RKO (cell line): ENCODE measurements at places on chromosomes 2 and 18.

- DNase-seq = no peak
Observed at GRCh38 chr2:115075800-115076199, 633.4 kb downstream of the DPP10 start.

DNA sequence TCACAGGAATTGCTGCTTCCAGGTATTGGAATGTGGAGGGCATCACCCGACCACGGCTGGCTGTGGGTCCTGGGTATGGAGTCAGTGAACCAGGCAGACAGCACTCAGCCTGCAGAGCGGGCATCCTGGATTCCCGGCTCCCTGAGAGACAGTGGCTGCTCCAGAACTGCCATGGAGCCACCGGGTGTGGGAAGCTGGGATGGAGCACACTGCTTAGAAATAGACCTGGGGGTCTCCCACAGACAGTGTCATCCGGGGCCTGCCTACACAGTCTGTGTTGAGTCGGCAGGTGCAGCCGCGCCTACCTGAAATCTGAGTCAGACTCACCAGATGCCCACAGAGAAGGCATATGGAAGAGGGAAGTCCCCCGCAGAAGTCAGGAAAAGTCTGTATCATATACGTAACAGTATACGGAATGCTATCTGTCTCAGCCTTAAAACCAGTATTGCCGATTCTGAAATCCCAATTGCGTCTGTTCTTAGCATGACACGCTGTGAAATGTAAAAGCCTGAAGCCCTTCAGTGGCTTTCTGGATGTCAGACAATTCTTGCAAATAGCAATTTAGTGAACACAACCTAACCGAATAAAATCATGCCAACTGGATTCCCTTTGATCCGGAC is 509.7 kb upstream of the MYT1L start:
- no peak for DNase-seq

- no peak for DNase-seq
Observed at GRCh38 chr2:176105078-176105729, 1.9 kb upstream of the HOXD11 start.

GRCh38 chr2:50385349-50385748 is 646.6 kb downstream of the NRXN1 start:
- DNase-seq = no peak

DNA sequence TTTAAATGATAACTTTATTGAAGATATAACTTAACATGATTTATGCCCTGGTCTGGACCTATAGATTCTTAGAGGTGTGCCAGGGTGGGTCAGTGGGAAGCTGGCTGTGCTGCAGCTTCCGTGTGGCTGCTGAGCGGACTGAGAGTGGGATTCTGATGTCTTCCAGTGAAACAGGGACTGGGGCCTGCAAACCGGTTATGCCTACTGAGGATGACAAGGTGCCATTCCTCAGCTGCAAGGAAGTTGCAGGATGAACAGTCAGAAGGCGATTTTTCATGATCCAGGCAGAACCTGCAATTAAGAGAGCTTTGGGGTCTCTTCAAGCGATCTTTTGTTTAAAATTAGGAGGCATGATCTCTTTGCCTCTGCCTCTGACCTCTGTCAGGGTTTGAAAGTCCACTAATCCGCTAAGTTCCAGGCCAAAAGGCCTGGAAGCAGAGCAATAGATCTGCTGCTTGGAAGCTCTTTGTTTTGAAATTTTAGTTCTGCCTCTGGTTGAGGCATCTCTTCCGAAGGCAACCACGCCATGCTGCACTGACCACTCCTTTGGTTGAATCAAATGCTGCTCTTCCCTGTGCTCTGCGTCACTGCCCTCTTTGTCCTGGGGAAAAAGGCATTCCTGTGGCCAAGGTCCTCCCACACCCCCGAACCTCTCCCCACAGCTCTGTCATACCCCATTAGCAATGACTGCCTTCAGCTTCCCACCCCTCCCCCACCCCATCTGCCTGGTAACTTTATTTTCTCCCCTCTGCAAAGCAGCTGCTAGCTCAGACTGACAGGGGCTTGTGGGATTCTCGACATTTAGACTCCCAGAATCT is 2.0 kb downstream of the TMEM169 start:
- no peak for DNase-seq

- no peak for DNase-seq
Observed at GRCh38 chr2:64479259-64480117, 25.5 kb downstream of the LGALSL start.

- peak; percentile 42 for DNase-seq
Observed at GRCh38 chr18:48640566-48641270, 101.9 kb downstream of the CTIF start.

DNA sequence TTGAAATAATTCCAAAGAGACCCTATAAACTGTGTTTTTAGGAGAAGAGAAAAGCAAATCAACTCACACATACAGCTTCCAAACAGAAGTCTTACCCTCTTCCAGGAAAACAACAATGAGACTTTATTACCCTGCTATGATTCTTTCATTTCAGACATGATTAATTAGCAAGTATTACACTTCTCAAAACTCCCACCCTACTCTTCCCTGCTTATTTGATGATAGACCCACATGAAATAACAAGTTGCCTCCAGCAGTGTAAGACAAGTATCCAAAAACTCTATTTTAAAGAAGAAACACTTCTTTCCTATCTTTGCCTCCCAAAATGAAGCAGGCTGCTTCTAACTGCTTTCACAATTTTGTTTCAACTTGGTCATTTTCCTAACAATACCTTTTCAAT is 4.1 kb downstream of the FIGN start:
- no peak for DNase-seq

GRCh38 chr18:8972116-8972515 is 130.4 kb upstream of the NDUFV2 start:
- no peak for DNase-seq

DNA sequence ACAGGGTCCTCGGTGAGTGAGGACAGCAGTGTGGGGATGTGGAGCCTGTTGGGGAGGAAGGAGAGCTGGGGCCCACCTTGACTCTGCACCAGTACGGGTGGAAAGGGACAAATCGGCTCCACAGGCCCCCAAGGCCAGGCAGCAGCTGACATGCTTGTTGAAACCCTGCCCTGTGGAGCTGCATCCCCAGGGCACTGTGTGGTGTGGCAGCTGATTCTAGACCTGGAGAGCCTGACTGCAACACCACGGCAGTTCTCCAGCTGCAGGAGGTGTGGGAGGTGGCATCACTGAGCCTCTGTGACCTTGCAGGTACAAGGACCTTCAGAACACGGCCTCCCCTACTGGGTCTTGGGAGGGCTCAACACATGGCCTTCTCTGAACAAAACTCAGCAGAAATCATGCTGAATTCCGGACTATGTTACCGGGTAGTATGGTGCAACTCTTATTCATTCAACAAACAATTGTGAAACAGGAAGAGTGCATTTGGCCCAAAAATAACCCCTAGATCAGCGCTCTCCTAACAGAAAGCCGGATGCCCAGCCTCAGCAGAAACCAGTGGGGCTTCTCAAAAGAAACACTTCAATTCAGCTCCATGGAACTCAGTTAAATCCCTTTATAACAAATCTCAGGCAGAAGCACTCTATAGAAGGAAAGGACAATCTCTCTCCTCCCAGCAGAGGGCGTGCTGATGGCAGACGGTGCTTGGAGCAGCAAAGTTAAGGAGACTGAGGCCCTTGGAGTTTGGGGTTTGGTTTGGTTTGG is 104.4 kb upstream of the SALL3 start:
- DNase-seq = peak; percentile 30

DNA sequence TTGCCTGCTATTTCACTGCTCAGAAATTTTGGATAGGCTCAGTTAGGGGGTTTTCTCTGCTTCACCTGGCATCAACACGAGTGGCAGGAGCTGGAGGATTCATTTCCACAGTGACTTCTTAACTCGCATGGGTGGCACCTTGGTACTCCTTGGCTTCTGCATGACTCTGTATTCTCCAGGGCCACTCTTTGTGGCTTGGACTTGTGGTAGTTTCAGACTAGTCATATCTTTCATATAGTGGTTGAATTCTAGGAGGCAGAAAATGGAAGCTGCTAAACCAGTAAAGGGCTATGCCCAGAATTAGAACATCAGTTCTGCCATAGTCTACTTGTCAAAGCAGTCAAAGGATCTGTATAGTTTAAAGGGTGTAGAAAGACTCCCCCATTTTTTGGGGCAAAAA is 6.8 kb downstream of the MAIP1 start:
- DNase-seq = no peak

GRCh38 chr18:32135625-32136024 is 44.0 kb downstream of the RNF138 start:
- DNase-seq = no peak

- DNase-seq = no peak
Observed at GRCh38 chr18:77482190-77483085, 232.8 kb downstream of the GALR1 start.

GRCh38 chr2:109403841-109404201 is 209.9 kb downstream of the SEPTIN10 start:
- DNase-seq = no peak

- DNase-seq = peak; percentile 58
Observed at GRCh38 chr2:205925373-205926337, 160.3 kb downstream of the INO80D start.

DNA sequence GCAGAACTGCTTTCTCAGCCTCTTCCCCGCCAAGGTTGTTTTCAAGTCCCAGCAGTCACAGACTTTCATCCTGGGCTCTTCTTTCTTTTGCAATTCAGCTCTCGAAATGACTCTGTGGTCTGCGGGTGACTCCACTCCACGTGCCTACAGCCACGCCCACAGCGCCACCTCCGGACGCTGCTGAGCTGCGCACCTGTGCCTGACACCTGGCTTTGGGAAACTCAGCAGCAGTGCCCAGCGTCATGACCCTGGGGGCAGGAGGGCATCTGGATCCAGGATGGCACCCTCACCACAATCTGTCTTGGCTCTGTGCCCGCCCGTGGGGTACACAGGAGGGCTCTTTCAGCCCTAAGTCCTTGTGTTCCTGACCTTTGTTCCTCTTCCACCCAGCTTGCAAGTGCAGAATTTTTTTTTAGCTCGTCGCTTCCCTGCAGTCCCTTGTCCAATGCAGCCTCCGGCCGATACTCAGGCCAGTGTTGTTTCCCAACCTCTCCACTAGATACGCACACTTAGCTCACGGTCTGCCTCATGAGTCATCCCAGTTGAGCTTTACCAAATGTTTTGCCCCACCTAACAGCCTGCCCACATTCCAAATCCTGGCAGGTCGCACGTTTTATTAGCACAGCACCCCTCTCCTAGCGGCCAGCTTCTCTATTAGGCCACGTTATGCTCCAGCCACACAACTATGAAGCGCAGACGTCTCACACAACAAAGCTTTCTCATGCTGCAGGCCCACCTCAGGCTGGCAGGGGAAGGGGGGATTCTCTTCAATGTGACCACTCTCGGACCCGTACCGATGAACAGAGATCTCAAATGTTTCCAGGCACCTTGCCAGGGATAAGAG is 6.5 kb upstream of the CAPN10 start:
- peak; percentile 63 for DNase-seq

DNA sequence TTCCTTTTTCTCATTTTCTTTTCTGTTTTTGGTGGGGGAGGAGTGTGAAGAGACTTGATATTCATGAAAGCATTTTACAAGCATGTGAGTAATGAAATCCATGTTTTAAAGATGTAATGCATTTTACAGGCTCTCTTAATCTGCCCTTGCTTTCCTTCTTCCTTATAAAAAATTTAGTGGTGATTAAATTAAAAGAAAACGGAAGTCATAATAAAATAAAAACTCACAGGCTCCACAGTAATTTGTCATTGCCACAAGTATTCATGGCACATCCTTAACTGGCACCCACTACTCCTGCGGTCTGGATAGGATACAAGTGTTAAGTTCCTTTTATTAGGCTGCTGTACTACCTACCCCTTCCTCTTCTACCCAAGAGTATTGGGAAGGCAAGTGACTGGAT is 241.2 kb downstream of the SLC4A3 start:
- DNase-seq = no peak

DNA sequence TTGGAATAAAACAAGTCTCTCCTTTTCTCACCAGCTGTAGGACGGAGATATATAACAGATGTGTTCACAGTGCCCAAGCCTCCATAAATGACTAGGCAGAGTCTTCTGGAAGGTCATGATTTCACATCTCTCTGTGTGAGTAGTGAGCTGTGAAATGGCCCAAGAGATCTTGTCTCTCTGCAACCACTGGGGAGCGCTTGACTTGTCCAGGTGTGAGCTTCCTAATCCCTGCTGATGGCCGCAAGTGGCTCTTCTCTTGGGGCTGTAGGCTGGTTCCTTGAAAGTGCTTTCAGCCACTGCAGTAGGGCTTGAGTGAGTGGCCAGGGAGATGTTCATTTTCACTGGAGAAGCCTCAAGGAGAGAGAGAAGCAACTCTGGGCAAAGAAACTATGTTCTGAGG is 38.1 kb upstream of the OTOS start:
- DNase-seq = no peak

GRCh38 chr2:132465917-132466316 is 49.3 kb downstream of the GPR39 start:
- peak; percentile 7 for DNase-seq

DNA sequence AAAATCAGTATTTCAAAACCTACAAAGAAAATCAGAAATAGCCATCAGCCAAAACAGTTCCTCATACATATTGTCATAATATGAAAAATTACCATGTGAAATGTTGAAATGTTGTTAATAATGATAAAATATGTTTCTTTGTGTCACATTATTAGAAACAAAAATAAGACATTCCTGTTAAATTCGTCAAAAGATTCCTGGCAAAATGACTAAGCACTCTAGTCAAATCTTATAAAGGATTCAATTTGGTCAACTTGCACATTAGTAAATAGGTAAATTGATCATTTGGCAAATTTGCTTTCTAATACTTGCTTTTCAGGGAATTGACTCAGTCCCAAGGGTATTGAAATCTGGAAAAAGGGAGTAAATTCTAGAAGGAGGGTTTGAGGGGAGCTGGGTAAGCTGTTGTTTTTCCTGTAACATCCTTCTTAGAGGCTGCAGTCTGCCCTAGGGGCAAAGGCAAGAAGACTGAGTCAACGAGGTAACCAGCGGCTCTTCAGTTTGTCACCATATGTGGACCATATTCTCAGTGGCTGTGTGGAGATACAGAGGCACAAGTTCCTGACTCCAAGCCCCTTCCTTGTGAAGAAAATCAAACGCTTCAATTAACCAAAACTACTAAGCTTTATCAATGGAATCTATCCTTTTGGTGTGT is 482.3 kb downstream of the TNS1 start:
- DNase-seq = no peak

- no peak for DNase-seq
Observed at GRCh38 chr2:15205562-15205961, 355.6 kb downstream of the NBAS start.
